COR-L47 (cell line): ENCODE measurements at places on chromosomes 7 and 10.

- no peak for DNase-seq
Measured at GRCh38 chr10:81873932-81874816, 820 bp upstream of the NRG3 start.

DNA sequence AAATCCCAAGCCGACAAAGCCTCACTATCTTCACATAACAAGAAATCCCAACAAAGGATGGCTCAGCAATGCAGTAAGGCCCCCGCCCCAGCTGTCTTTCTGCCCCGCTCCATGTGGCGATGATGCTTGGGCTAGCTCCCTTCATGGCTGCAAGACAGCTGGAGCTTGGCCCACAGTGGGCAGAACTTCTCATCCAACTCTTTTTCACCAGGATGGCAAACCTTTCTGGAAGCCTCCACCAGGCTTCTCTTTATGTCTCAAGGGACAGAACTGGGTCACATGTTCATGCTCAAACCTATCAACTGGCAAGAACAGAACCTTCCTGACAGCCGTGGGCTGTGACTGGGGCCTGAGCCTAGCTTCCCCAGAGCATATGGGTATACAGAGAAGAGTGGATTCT lies 260.5 kb upstream of the MKLN1 start:
- DNase-seq, result no peak

- no peak for DNase-seq
Measured at GRCh38 chr10:7152982-7153381, 257.9 kb downstream of the SFMBT2 start.

DNA sequence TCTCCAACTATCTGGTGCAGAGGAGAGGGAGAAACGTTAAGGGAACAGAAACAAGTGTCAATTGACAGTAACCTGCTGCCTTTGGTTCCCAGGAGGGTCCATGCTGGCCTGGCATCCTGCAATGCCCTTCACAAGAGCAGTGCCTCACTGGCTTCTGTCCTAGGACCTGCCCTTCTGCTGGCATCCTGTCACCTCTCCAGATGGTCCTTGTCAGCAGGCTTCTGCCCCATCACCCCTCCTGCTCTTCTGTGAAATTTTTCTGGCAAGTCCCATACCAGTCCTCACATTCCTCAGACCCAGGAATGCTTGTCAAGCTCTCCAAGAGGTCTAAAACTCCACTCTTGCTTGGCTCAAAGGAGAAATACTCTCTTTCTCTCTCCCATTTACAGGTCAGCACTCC lies 34.2 kb downstream of the C10orf67 start:
- DNase-seq, result no peak

GRCh38 chr7:139699640-139700504 lies 77.9 kb downstream of the HIPK2 start:
- no peak for DNase-seq

DNA sequence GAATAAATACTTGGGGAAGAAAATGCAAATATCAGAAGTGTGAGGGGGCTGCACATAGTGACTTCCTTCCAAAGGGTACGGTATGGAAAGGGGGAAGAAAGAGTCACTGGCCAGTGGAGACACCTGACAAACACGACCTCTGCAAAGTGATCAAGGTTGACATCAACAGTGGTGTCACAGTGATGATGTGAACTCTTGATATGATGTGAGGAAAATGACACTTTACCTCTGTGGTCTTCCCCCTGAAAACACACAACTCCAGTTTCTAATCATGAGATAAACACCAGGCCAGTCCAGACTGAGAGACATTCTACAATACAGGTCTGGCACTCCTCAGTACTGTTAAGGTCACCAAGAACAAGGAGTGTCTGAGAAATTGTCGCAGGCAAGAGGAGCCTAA lies 169.7 kb downstream of the BUB3 start:
- DNase-seq, result no peak

DNA sequence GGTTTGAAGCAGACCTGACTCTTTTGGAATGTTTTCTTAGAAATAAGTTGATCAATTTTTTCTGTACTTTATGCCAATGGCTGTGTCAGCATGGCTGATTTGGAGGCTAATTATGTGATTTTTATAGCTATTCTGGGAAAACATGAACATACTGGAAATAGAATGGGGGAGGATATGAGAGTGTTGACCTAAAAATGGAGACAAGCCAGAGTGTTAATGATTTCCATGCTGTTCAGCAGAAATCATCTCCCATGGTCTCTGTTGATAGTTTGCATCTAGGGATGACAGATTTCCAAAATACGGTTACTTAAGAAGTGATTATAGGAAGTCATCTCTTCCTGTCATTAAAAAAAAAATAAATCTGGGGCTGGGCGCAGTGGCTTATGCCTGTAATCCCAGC lies 32.7 kb upstream of the DMTF1 start:
- no peak for DNase-seq

DNA sequence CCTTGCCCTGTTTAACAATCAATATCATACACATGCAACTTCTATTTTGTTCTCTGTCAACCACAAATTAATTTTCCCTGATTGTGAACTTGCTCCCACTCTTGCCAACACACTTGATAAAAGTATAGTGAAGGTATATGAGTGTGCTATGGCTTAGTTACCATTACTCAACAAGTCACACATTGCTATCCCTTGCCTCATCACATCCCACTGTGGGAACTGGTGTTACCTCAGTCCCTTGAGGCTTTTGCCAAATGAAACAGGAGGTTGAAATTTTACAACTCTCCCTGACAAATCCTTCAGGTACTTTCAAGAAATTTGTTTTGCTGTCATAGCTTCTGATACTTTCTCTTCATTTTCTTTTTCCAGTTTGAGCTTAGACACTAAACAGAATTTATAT lies 472.5 kb upstream of the SEMA3D start:
- DNase-seq, result no peak

- DNase-seq, result no peak
Measured at GRCh38 chr7:122380992-122381391, 76.4 kb upstream of the FEZF1 start.

DNA sequence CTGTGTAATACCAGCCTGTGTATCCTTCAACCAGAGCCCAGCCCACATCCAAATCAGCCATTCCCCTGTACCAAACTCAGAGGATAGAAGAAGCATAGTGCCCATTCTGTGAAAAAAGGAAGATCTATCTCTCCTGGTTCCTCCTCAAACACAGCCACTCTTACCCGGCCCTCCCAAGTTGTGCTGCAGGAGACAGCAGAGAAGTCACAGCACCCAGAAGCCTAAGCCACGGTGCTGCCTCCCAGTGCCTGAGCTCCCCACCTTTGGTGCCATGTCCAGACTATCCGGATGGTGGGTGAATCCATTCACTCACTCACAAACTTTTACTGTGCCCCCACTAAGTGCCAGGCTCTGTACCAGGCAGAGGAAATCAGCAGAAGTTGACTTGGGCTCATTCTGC lies 166.0 kb upstream of the ZMIZ1 start:
- DNase-seq, result no peak

DNA sequence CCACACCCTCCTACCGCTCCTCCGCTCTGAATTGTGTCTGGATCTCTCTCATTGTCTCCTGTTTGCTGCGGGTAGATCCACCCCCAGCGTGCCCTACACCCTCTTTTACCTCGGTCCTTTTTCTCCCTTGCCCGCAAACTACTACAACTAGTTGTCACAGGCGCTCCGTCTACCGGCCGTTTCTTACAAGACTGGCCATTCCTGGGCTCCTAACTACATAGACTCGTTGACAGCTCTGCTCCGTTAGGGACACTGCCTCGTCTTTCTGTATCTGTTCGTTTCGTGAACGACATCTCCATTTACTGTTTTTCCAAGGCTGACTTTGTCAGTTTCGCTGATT lies 786 bp downstream of the TAF3 start:
- no peak for DNase-seq

- DNase-seq, result no peak
Measured at GRCh38 chr7:141463986-141464385, 87.2 kb upstream of the AGK start.

- no peak for DNase-seq
Measured at GRCh38 chr7:39703144-39703543, 79.8 kb downstream of the RALA start.

- DNase-seq, result no peak
Measured at GRCh38 chr10:104437226-104437625, 83.6 kb downstream of the CFAP58 start.

GRCh38 chr7:98930921-98931320 lies 52.6 kb downstream of the TRRAP start:
- no peak for DNase-seq

GRCh38 chr10:124465003-124465776 lies 3.6 kb downstream of the LHPP start:
- no peak for DNase-seq

DNA sequence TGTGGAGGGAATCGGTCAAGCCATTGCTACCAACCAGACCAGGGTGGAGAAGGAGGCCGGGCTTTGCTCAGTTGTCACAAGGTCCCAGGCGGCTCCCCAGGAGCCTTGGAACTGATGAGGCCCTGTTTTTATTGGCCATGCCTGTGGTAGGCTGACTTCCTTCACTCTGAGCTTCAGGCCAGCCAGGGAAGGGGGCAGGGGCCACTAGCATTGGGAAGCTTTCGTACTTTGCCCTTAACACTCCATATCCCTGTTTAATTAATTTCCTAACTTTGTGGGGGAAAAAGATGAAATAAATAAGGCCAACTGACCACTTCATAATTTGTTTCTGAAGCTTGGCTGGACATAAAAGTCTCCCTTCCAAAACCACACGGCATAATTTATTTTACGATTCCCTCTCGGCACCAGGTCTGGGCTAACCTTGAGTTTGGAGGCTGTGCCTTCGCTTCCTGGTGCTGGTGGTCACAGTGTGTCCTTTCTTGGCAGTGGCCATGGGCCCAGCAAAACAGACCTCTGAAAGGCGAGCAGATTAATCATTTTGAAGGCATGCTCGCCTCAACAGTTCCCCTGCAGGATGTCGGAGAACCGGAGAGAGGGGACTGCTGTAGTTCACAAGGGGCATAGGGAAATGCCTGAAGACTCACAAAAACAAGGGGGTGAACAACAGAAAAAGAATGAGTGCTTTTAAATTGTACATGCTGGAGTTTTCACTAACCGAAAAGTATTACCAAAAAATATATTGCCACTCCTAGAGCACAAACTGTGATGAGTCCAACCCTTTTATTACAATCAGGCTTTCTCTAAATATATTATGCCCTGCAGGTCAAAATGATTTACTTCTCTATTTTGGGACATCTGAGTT lies 966.0 kb downstream of the LRMDA start:
- no peak for DNase-seq

DNA sequence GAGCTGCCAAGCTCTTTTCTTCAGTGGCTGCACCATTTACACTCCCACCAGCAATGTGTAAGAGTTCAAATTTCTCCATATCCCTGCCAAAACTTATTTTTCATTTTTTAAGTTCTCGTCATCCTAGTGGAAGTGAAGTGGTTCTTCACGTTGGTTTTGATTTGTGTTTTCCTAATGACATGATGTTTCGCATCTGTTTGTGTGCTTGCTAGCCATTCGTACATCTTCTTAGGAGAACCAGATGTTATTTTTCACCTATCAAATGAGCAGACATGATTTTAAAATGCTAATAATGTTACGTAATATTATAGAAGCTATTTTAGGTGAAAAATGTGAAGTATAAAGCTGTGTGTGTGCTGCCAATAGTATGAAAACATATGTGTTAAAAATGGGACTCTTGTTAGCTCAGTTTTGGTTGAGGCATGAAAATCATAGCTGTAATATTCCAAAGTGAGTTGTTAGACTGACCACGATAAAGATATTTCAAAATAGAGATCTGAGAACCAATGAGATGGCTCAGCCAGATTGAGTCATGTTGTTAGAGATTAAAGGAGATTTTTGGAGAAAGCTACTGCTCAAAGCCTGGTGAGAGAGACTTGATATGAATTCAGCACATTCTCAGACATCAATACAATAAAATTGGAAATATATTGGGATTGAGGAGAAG lies 25.9 kb upstream of the GALNT11 start:
- no peak for DNase-seq

GRCh38 chr10:34548466-34548865 lies 266.6 kb downstream of the PARD3 start:
- DNase-seq, result no peak

DNA sequence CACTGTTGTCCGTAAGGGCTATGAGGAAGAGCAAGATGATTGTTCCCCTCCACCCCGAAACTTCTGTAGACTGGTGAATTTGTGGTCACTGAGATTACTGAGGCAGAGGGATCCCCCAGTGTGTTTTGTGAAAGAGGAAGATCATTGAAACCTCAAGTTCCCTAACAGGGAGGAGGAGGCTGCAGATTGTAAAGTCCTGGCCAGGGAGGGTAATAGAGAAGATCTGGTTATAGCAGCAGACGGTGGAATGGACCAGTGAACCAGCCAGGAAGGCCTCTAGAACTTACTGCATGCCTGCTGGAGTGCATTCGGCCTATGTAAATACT lies 31.1 kb downstream of the LMTK2 start:
- DNase-seq, result no peak
